ENCODE measurements at places on chromosomes 1 and 21.

DNA sequence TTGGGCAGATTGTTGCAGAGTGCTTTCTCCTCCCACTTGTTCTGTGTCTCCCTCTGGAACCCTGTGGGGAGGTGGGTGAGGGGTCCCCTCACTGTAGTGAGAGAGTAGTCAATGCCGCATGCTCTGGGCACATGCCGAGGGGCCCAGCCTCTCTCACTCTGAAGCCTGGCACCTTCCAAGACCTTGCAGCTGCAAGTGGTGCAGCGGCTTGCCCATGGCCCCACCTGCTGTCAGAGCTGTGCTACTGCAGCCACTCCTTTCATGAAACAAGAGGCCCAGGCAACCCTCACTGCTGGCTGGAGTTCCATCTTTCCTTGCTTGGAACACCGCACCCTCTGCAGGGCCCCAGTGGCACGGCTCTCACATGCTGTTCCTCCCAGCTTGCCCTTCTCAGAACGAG is 58.4 kb upstream of the COL6A1 start:
- peak; percentile 74 for DNase-seq

- DNase-seq = no peak
Observed at GRCh38 chr1:240244968-240245628, 153.4 kb downstream of the FMN2 start.

GRCh38 chr1:55682198-55682597 is 467.0 kb upstream of the USP24 start:
- no peak for DNase-seq

DNA sequence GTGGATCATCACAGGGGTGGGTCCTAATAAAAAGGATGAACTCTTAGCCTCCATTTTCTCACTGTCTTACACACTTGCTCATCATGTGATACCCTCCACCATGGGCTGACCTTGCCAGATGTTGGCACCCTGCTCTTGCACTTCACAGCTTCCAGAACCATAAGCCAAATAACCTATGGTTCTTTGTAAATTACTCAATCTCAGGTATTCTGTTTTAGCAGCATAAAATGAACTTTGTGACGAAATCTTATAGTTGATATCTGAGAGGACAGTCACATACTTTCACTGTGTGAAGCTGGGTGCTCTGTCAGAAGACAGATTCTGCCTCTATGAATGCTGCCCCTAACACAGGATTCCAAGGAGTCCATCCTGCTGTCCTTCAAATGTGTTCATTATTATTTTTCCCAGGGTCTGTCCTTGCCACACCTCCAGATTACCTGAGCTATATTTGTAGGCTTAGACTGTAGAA is 13.8 kb downstream of the DUSP10 start:
- DNase-seq = no peak

DNA sequence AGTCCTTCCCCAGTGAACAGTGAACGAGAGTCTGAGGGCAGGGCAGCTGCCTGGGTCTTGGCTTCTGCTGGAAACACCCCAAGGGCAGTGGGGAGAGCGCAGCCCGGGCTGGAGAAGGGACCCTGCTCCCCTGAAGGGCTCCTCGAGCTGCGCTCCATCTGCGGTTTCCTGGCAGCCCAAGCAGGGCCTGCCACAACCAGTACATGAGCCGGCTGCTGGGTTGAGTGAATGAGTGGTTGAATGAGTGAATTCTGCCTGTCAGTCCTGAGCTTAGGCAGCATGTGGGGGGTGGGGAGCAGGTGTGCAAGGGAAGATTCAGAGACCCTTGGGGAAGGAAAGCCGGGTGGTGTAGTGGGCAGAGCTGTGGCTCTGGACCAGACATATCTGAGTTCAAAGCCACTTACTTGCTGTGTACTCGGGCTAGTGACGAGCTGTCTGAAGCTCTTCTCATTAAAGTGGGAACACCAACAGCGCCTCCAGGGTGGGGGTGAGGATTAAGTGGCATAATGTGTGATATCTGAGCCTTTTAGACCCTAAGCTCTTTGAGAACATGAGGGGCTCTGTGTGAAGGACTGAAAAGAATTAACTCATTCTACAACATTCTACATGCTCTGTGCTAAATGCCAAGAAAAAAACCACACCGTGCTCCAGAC is 3.7 kb downstream of the OPRD1 start:
- no peak for DNase-seq

DNA sequence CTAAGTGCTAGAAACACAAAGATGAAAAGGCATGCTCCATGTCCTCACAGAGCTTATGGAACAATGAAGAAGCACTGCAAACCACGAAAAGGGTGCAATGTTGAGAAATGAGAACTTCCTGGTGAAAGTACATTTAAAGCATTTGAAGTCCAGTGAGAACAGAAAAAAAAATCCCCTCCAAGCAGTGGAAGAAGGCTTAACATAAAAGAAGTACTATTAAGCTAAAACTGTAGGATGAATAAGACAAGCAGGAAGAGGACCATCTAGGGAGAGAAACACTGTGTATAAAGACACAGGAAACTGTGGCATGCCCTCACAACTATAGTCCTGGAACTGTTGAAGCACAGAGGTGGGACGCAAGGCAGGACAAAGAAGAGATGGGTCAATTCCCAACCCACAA is 10.0 kb downstream of the TP53BP2 start:
- no peak for DNase-seq

- DNase-seq = no peak
Observed at GRCh38 chr1:84603941-84604830, 29.9 kb upstream of the CTBS start.

- no peak for DNase-seq
Observed at GRCh38 chr1:119700326-119700725, 11.4 kb upstream of the PHGDH start.

- DNase-seq = no peak
Observed at GRCh38 chr1:53025769-53026112, 36.3 kb upstream of the PODN start.

GRCh38 chr1:22387919-22388580 is 63.6 kb upstream of the ZBTB40 start:
- no peak for DNase-seq

DNA sequence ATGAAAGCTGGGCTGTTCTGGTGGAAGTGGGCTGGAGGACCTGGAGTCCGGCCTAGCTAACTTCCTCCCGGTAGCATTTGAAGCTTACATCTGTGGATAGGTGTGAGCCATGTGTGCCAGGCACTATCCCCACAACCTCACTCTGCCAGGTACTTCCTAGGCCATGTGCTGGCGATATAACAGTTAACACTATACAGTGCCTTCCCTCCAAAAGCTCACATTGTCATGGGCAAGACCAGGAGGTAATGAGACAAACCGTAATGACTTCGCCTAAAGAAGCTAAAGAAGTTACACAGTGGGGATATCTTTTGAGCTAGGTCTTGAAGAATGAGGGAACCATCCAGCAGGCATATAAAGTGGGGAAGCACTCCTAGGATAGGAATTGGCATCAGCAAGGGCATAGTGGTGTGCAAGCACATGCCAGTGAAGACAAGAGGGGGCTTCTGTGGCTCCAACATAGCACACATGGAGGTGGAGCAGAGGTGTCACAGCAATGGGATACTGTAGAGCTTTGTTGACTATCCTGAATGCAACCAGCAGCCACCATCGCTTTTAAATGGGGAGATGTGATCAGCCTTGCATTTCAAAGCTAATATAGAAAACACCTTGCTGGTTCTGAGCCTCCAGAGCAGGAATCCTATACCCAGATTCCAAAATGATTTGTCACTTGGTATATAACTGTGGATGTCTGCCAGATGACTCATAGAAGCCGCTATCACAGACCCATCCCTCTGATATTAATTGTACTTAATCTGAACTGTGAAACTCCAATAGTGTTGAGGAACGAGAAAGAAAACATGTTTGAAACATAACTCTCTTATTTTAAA is 466.3 kb downstream of the LMO4 start:
- no peak for DNase-seq

GRCh38 chr21:14968029-14968428 is 96.8 kb downstream of the NRIP1 start:
- no peak for DNase-seq

DNA sequence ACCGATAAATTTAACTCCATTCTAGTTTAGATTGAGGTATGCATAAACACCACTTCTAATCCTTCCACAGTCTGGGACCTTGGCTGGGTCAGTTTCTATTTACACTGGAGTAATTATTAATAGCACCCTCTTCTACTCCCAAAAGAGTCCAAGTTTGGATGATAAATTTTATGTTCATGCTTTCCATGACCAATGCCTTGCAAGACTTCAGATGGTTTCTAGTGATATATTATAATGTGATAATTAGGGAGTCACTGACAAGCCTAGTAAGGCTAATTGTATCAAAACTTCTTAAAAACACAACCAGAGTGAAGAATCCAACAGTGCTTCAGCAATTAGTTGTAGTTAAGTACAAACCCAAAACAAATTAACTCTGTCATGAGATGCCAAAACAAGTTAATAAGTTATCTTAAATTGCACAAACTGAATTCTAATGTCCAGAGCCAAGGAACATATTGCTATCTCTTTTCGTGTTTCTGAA is 489.6 kb downstream of the TTLL7 start:
- DNase-seq = no peak

DNA sequence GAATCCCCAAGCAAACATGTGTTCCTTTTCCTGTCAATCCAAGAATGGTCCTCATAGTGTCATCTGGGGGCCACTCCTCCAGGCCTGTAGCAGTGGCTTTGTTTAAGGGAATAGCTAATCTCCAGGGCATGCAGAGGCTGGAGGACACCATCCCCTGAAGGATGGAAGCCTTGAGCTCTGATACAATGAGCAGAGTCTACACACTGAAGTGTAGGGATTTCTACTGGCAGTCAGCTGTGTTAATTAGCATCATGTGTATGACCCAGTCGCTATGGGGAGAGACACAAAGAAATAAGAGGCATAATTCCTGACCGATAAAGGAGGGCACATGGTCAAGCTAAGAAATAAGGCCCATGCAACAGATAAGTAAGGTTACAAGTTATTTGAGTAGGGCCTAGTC is 29.1 kb downstream of the ANGEL2 start:
- no peak for DNase-seq

- DNase-seq = no peak
Observed at GRCh38 chr1:45375104-45376090, 35.2 kb upstream of the MUTYH start.

DNA sequence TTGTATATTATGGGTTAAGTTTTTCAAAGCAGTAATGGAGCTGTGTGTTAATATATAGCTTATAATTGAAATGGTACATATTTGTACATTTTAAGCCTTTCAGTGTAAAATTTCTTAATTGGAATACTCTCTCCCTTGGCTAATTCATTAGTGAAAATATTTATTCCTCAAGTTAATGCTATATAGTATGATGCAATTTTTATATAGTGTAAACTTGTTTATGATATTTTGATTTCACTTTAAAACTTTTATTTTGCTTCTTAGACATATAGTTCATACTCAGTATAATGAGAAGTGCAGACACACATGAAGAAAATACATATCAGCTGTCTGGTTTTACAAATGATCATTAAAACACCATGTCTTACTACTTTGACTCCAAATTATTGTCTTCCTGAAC is 140.6 kb downstream of the SDCCAG8 start:
- DNase-seq = no peak

DNA sequence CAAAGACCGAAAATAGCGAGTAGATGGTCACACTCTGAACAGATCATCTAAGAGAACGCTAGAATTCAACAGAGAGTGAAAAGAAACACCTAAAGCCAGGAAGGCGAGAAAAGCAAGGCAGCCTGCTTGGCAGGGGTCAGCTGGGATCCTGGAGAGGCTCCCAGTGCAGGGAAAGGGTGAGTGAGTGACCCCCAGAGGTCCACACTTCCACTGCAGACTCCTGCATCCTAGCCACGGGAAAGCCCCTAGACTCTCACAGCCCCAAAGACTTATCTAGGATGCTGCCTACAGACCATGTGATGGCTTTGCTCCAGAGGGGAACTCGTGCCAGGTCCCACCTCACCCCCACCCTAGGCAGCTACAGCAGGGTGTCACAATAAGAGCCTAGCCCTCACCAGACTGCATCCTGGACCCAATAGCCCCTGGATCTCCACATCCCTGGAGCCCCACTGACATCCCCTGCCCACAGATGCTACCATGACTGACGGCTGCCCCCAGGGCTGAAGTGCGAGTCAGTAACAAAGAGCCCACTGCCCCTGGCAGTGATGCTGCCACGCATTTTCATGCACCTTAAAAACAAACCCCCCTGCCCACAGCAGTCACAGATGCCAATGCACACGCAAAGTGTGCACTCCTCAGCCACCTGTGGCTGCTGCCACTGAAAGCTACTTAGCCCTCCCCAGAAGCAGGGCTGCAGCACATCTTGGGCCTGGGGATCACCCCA is 62.2 kb downstream of the PSMG1 start:
- DNase-seq = no peak

GRCh38 chr21:35229290-35229689 is 180.2 kb upstream of the RUNX1 start:
- no peak for DNase-seq

GRCh38 chr1:117825414-117825813 is 104.0 kb downstream of the GDAP2 start:
- no peak for DNase-seq

DNA sequence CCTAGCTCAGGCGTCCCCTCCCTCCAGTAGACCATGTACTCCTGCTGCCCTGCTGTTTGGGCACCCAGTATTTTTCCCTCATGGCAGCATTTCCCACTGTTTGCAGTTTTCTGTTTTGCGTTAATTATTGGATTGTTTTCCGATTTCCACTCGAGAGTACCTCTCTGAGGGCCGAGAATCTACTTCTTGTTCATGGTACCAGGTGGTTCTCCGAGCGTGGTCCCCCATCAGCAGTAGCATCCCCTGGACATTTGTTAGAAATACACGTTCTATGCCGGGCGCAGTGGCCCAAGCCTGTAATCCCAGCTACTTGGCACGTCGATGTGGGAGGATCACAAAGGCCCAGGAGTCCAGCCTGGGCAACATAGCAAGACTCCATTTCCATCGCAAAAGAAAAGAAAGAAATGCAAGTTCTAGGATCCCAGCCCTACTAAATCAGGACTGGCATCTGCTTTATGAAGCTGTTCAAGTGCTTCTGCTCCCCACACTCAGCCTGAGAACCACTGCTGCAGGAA is 690 bp downstream of the RRP1 start:
- no peak for DNase-seq

DNA sequence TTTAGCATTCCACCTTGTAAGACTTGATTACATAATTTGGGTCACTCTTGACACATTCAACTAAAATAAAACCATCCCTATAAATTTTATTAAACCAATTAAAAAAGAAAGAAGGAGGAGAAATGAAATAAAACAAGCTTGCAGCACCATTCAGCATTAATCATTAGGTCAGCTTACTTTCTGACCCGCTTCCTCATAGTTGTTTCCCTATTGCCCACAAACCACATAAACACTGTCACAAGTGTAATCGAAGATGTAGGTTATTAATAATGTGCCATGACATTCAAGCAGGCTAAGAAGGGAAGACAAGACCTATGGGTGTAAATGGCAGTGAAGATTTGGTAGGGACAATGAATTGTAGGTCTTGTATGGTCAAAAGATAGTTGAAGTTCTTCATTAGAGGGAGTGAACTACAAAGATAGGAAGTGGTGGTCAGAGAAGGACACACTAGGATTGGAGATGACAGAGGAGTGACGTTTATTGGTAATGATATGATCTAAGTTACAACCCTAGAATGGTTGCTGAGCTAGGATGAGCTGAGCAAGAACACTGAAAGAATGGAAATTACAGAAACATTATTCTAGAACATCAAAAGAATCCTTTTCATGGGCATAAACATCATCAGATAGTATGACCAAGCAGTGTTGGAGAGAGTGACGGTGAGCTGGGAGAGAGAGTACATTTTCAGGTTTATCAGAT is 231.5 kb downstream of the KCNT2 start:
- DNase-seq = no peak
